ENCODE measurements at places on chromosomes 16 and 17.

DNA sequence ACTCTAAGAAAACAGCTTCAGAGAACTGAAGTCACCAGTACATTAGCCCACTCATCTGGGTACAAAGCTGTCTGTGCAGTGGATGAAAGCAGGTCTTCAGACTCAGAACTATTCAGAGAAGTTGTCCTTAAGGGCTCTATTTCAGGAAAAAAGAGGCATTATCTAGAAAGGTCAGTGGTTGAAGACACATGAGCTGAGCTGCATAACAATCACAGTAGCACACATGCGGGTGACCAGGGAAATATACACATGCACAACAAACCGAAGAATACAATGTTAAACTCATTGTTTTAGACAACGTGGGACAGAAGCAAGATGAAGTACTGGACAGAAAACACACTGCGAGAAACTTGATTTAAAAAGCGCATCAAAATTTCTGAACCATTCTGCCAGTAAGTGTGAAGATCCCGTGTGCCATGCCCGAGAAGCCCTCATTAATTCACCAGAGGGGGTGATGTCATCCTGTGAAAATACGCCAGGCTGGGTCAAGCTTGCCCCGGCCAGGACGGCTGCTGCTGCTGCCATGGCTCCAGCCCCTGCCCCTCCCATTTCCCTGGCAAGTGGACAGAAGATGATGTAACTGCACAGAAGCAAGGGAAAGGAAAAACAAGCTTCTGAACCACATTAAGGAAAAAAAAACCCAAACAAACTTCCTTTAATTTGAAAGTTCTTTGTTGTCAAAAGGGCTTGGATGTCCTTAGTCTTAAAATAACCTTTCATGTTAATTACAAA is 10.1 kb downstream of the DYNC1LI2 start:
- DNase-seq: peak; percentile 60

GRCh38 chr17:60851181-60851580 is 173.5 kb downstream of the BCAS3 start:
- no peak for DNase-seq

DNA sequence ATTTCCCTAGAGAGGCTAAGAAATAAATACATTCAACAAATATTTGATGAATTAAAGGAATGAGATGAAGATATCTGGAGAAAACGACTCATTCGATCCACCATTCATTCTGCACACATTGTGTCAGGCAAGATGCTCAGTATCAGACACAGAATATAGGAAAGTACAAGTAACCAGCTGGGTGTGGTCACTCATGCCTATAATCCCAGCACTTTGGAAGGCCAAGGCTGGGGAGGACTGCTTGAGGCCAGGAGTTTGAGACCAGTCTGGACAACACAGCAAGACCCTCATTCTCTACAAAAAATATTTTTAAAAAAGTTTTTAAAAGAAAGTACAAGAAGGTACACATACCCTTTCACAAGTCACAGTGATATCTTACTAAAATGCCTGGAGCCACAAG is 42.3 kb downstream of the CRLF3 start:
- no peak for DNase-seq

DNA sequence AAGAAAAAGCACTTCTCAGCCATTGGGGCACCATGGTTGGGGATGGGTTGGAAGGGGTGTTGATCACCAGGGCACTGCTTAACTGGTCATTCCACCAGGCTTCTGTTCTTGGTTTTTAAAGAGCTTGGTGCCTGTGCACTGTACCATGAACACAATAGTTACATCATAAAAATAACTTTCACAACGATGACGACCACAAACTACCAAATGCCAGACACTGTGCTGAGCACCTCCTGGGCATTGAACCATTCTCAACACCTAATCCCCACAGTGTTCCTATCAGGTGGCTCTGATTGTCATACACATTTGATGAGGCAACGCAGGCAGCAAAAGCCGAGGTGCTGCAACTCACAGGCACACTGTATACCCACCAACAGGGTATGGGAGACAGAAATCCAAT is 208.0 kb downstream of the FOXL1 start:
- no peak for DNase-seq

GRCh38 chr17:72359811-72360210 is 239.0 kb downstream of the SOX9 start:
- no peak for DNase-seq

DNA sequence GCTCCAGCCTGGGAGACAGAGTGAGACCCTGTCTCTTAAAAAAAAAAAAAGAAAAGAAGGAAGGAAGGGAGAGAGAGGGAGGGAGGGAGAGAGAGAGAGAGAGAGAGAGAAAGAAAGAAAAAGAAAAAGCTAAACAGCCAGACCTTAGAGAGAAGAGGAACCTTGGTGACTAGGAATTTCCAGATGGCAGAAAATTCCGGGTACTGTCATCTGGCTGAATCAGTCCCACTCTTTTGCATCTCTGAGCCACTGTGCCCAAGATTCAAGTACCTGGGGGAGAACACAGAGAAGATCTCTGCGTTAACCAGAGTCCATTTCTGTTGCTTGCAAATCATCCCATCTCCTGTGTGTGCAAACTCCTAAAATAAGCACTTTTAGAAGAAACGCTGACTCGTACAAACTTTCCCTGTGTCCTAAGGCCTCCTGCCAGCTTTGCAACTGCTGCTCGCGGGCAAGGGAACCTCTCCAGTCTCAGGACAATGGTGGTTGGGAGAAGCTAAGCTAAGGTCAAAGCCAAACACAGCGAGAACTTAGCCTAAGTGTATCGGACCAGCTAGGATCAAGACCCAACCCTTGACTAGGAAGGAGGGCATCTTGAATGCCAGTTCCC is 18.0 kb downstream of the BMERB1 start:
- no peak for DNase-seq
